NAMALWA (cell line): ENCODE measurements at places on chromosomes 2 and 18.

- DNase-seq = peak; percentile 74
These were observed 2.4 kb upstream of the RBM45 start for GRCh38 chr2:178109813-178110212.

DNA sequence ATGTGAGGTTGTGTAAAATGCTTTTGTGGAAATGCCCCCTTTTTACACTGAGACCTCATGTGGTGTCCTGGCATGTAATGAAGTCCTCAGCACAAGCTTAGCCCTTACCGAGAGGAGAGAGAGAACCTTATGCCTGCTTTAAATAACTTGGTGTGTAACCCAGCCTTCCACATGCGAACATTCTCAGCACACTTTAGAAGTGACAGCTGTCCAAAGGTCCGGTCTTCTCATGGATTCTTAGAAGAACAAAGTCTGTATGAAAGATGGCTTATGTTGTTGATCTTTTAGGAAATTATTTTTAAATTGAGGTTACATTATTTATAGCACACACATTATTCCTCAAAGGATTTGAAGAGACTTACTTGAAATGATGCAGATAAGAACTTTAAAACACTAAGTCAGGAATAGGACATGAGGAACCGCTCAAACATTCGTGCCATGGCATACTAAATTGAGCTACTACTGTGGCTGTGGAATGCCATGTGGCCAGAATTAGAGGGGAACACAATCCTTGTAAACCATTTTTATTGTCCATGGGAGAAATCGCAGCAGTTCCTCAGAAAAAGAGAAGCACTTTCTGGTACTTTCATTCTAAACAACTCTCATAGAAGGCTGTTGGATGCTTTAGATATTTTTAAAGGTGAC, 79.6 kb downstream of the WDSUB1 start:
- DNase-seq = no peak

- DNase-seq = no peak
These were observed 7.3 kb downstream of the TEX261 start for GRCh38 chr2:70987386-70987785.

- DNase-seq = no peak
These were observed 33.7 kb downstream of the STARD6 start for GRCh38 chr18:54323970-54324369.

GRCh38 chr18:610214-610928, 13.6 kb downstream of the CLUL1 start:
- no peak for DNase-seq

GRCh38 chr2:74893332-74893731, 59.4 kb downstream of the HK2 start:
- DNase-seq = no peak

DNA sequence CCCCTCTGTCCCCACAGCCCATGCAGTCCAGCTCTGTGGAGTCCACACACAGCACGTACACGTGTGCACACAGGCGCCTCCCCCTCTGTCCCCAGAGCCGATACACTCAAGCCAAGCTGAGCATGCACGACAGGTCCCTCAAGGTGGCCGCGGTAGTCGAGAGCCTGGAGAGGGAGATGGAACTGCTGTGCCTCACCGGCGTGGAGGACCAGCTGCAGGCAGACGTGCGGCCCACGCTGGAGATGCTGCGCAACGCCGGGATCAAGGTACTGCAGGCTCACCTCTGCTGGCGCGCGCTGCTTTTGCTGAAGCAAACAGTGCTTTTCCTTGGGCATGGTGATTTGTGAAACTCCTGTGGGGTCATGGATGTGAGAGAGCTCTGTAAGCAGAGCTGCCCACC, 58.5 kb upstream of the NFATC1 start:
- DNase-seq = no peak

- no peak for DNase-seq
These were observed 517.2 kb downstream of the PLCL1 start for GRCh38 chr2:198321522-198322088.

GRCh38 chr18:42736074-42736473, 379.4 kb downstream of the RIT2 start:
- no peak for DNase-seq

DNA sequence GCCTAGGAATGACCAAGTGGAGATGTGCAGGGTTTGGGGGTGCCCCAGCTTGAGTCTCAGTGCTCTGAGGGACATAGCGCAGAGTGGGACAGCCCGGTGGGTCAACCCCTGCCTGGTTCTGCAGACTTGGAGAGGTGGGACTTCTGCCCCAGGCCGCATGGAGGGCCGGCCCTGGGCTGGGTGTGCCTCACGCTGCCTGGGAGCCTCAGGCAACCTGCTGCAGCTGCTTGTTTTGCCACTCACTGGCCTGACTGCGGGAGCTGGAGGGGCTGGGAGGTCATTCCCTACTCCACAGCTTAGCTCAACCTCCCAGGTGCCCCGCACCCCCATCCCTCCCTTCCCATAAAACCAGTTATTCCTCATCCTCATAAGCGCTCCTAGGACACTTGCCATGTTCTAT, 33.1 kb downstream of the ODC1 start:
- DNase-seq = no peak

- DNase-seq = peak; percentile 74
These were observed 1.2 kb downstream of the RTKN start for GRCh38 chr2:74440378-74441169.

DNA sequence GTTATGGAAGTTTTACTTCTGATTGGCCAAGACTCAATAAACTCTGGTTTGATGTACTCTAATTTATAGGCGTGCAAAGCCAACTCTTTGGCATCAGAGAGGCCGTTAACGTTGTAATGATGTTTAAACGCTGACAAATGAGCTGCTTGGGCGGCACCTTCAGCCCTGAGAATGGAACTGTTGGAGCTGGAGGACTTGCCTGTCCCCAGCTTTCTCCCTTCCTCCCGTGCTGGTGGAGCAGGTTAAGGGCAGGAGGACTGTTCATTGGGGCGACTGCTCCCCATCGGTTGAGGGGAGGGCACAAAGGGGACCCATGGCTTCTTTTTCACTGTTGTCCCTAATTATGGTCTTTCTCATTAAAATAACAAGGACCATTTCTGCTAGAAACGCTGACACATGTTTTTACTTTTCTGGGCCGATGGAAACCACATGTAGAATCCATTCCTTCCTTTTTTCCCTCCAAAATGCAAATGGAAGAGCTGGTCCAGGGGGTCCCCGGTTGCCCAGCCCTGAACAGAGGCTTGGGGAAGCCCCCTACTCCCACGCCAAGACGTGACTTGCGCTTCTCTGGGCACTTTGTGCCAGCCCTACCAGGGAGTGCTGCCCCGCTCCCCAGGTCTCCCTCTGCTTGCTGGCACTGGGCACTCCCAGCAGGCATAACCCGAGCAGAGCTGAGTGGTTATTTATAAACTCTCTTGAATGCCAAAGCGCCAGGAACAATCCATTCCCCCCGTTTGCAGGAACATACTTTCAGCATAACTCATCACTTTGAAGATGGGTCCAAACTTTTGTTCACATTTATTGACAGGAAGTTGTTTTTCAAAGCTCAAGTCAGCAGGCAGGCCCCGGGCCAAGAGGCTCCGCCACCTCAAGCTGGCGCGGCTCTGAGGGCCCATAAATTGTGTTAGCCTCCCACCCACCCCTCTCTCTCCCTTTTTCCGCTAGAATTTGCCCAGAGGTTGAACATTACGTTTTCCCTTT, 170.1 kb downstream of the ASB1 start:
- no peak for DNase-seq

- peak; percentile 73 for DNase-seq
These were observed 327.4 kb upstream of the CWC22 start for GRCh38 chr2:180334514-180334913.

- DNase-seq = no peak
These were observed 360.2 kb downstream of the FSIP2 start for GRCh38 chr2:186098821-186099220.

- no peak for DNase-seq
These were observed 548.3 kb upstream of the VWC2L start for GRCh38 chr2:213862407-213863076.

GRCh38 chr2:159953136-159953823, 109.1 kb downstream of the PLA2R1 start:
- no peak for DNase-seq

DNA sequence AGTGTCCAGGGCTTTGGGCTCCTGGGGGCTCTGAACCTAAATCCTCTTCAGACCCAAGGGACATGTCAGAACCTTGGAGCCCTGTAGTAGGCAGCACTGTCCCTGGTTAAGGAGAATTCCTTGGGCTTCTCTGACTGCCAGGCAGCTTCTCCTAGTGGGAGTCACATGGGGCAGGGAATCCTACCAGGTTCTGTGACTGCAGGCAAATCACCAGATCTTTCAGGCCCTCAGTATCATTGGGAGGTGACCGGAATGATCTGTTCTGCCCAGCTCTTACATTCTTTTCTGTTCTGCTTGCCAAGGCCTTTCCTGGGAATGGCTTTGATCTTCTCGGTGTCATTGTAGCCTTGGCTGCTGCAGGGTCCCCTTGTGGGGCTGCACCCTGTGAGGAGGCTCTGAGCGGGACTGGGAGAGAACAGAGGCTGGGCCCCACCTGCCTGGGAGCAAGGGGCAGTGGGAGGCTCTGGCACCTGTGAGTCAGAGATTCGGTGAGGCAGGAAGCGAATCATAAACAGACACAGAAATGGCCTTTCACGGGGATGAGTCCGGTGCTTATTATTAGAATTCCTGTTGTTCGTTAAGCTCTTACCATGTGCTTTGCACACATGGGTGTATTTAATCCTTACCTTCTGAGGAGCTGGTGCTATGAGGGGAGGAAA, 14.1 kb downstream of the CEP68 start:
- no peak for DNase-seq

GRCh38 chr2:47488870-47489584, 86.1 kb downstream of the MSH2 start:
- DNase-seq = no peak

DNA sequence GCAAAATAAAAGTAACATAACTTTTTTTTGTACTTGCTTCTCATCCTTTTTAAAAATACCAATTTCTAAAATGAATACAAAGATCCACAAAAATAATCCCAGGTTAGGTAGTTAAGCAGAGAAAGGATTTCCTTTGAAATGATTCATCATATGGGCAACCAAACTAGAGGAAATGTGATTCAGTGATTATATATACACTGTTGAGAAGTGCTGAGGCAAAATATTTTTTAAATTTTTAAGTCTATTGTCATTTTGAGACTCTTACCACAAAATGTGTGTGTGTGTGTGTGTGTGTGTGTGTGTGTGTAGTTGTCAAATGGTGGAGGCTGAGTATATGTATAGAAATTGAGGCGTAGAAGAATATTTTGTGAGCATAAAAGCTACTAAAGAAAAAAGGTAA, 1075.3 kb downstream of the LRP1B start:
- DNase-seq = no peak

- DNase-seq = peak; percentile 24
These were observed 219.6 kb downstream of the MBD2 start for GRCh38 chr18:54004828-54005227.

DNA sequence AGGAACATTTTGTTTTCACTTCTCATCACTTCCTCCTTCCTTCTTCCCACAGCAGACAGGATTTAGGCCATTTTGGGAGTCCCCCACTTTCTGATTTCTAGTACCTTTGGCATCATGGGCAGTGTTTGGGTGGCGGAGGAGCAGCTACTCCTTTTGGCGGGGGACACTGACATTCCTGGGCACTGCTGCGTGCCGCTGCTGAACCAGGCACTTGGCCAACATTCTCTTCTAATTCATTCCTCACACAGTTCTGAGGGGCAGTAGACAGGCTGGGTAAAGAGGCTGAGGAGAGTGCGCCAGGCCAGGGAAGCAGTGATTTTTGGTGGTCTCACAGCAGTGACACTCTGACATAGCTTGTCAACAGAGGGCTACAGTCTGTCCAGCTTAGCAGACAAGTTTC, 270.2 kb downstream of the LOXHD1 start:
- no peak for DNase-seq

- no peak for DNase-seq
These were observed 85.4 kb upstream of the ZCCHC2 start for GRCh38 chr18:62437235-62438017.

DNA sequence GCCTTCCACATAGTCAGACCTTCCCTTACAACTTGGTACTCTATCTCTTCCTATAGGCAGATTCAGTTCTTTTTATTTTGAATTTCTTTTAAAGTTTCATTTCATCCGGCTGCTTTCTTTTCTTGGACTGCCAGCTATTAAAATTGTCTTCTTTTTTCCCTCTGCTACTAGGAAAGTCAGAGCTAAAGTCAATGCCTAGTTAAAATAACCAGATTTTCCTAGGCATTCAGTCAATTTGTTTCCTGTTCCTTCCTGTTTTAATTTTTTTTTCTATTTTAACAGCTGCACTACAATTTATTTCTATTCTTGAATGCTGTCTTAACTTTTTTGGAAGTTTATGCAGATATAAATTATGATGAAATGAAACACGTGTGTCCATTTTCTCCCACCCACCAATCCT, 84.8 kb downstream of the EVA1A start:
- no peak for DNase-seq

DNA sequence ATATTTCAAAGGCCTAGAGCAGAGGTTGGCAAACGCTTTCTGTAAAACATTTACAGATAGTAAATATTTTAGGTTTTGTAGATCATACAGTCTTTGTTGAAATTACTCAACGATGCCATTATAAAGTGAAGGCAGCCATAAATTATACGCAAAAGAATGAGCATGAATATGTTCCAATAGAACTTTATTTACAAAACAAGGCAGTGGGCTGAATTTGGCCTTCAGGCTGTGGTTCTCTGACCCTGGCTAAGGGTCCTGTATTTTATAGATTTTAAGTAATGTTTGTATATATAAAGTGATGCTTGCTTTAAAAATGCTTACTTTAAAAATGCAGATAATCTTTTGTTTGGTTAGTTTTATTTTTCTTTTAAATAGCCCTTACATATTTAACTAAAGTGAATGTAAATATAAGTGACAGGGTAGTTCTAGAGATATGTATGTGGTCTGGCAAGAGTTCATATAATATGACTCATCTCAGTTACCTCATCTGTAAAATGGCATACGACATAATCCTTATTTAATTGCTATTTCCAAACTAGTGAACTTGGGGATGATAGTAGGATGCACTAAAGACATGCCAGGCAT, 51.7 kb upstream of the ATP5MC3 start:
- DNase-seq = no peak

DNA sequence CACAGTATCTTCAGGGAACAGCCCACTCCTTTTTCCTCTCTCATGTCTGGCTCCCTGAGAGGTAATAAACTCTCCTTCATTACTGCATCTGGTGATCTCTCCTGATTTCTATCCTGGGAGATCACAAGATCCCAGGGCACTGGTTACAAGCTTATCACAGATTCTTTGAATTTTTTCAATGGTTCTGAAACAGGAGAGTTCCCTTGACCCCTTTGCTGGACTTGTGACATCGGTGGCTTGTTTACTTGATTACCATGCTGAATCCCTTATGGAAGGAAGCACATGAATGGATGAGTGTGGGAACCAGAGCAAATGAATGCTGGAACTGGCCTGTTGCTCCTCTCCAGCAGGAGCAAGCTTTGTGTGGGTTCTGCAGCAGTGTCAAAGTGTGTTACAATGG, 67.2 kb upstream of the HNMT start:
- DNase-seq = no peak
